Osteoblast (primary cell): ENCODE measurements at places on chromosomes 1 and 21.

GRCh38 chr1:87074001-87074795 is 159.8 kb downstream of the HS2ST1 start:
- peak; percentile 37 for DNase-seq

- DNase-seq = no peak
Observed at GRCh38 chr1:42040159-42040558, 113.1 kb upstream of the GUCA2B start.

DNA sequence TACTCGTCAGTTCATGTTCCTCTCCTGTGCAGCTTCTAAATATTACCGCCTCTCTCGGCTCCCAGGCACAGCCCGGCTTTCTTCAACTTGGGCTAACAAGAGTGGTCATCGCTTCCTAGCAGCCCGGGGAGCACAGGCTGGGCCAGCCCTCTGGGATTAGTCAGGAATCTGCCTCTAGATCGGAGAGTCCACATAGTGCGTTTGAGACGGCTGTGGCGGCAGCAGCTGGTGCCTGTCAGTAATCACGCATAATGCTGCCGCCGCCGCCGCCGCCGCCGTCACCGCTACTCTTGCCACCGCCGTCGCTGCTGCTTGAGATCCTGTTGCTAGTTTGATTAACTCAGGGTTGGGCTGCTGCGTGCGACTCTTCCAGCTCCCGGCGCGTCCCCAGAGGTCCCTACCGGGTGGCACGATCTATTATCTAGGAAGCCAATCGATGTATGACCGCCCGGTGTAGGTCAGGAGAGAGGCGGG is at the start of gene RXRG:
Gene RXRG, minus strand, starts transcription at position 230 of the 474 bp plus-strand sequence. CDS start 233 bp downstream, outside the sequence.
- peak; percentile 9 for DNase-seq

- peak; percentile 82 for DNase-seq
Observed at GRCh38 chr1:156118177-156118868, 3.8 kb downstream of the LMNA start.

DNA sequence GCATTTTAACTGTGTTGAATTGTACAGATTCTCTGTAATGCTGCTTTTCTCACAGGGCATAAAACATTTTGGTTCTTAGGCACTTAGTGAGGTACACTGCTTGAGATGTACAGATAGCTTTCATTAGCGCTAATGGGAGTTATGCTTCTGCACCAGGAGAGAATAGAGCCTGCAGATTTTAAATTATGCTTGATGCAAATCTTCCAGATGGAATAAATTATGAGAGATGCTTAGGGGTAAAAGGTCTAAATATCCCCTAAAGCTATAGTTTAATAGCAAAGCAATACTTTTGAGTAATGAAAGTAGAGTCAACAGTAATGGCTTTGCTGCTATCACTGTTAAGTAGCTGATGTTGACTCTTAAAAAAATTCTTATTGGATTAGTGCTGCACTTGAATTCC is 248.9 kb downstream of the S1PR1 start:
- DNase-seq = no peak

- no peak for DNase-seq
Observed at GRCh38 chr1:56370513-56370912, 208.8 kb downstream of the PLPP3 start.

DNA sequence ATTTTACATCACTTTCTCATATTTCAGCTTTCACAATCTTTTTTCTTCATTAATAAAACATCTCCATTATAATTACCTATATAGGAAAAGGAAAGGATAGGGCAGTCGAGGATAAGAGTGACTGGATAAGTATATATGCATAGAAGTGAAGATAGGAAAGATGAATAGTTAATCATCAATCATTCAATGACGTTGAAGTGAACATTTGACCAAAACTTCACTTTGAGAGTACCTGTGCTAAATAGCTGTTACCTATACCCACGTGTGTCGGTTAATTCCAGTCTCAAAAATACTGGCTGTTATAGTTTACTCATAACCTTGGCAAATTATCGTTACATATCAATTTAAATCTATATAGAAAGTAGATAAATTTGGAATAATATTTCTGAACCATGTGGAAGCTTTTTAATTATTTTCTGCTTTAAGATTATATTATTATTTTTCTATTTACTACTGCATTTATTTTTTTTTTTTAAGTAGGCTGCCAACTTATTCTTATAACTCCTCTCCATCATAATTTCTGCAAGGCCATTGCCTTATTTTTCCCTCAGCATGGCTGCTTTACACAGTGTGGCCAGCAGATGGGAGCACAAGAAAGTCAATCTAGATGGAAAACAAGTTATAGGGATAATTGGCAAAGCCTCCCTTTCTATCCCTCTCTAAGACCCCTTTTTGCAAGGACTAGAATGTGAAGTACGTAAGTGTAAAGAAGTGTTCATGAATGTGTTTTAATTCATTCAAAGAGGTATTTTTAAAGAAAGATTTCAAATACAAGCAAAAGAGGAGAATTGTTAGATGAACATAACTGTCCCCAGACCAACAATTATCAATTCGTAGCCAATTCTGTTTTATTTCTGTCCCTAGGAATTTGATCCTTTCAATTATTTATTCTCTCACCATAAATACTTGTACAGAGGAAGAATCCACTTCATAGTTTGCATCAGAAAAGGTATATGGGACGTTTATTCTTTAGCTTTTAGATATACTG is 290.4 kb downstream of the KCNT2 start:
- no peak for DNase-seq

- no peak for DNase-seq
Observed at GRCh38 chr1:167263819-167264464, 43.3 kb downstream of the POU2F1 start.

GRCh38 chr21:45869121-45870007 is 112.2 kb upstream of the COL6A1 start:
- DNase-seq = peak; percentile 97

DNA sequence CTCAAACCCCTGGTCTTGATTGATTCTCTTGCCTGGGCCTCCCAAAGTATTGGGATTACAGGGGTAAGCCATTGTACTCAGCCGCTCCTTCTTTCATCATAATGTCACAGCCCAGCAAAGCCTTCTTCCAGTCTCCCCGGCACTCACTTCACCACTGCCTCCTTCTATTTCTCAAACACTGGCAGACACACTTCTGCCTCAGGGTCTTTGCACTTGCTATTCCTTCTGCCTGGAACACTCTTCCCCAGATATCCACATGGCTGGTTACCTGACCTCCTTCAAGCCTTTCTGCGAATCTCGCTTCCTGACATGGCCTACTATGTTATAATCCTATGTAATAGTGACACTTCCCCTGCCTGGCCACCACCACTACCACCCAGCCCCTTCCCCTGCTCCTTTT is 7.2 kb upstream of the SLC9A1 start:
- DNase-seq = peak; percentile 60

GRCh38 chr21:45379901-45380330 is 25.0 kb upstream of the COL18A1 start:
- DNase-seq = peak; percentile 48

DNA sequence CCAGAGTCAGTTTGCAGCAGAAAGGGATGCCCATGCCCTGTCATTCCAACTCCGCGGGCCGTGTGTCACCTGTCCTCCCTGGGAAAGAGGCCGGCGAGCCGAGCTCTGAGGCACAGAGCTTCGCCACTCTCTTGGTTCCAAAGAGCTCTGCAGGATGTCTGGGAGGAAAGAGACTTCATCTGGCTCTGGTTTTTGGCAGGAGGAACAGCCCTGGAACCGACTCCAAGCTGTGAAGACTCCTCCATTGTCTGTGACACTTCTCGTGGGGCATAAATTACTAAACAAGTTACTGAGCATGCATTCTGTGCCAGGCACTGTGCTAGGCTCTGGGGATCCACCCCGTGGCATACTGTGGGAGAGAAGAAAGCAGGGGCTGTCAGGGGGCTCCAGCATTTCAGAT is 3.9 kb upstream of the FAM151A start:
- peak; percentile 17 for DNase-seq

DNA sequence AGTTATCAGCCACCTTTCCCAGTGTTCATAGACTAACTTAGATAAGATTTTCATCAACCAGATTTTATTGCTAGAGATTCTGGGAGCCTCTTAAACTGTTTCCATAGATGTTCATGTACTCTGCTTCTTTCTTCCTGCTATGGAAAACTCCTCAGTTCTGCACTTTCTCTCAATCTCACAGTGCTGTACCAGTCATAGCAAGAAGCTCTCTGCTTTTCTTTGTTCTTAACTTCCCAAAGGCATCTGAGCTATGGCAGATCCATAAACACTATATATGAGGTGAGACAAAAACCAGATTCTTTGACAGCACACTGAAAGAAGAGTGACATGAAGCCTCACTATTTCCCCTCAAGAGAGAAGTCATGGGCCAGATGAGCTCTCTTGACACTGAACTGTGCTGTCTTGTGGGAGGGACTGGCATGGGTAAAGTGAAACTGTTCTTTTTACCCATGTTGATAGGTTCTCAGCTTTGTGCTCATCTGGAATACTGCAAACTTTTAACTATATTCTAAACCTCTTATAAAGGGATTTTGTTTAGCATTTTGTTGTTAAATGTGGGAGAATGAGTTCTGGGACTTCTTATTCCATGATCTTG is 64.2 kb upstream of the LYPLAL1 start:
- no peak for DNase-seq

DNA sequence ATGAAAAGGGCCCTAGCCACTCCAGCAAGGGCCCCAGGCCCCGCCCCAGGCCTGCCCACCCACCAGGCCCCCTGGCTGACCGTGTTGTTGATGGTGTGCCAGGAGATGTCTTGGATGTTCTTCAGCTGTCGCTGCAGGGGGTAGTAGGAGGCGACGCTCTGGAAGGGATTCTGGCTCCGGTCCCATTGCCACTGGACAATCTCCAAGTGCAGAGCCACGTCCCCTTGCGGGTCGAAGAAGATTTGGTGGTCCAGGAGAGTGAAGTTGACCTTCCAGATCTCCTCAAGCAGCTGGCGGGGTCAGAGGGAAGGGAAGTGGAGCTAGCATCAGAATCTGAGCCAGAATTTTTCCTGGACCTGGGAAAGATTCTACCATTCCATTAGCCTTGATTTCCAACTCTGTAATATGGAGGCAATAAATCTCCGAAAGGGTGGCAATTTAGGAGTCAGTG is 10.2 kb downstream of the TAS1R2 start:
- DNase-seq = no peak
